ENCODE measurements at places on chromosomes 2 and 18.

GRCh38 chr2:239908308-239908707 lies 116.8 kb downstream of the NDUFA10 start:
- no peak for DNase-seq

DNA sequence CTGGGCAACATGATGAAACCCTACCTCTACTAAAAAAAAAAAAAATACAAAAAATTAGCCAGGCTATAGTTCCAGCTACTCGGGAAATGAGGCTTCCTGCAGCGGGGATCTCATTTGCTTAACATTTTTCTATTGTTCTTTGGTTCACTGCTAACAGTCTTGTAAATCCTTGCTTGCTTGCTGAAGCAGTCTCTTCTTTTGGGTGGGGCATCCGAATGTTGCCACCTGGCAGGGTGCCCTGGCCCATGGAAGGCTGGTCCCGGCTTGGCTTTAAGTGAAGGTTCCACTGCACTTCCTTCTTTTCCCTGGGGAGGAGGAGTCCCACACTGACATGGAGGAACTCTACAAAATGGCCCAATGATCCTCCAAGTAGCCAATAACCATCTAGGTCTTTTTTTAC lies 6.0 kb upstream of the ANKRD29 start:
- DNase-seq = peak; percentile 62

DNA sequence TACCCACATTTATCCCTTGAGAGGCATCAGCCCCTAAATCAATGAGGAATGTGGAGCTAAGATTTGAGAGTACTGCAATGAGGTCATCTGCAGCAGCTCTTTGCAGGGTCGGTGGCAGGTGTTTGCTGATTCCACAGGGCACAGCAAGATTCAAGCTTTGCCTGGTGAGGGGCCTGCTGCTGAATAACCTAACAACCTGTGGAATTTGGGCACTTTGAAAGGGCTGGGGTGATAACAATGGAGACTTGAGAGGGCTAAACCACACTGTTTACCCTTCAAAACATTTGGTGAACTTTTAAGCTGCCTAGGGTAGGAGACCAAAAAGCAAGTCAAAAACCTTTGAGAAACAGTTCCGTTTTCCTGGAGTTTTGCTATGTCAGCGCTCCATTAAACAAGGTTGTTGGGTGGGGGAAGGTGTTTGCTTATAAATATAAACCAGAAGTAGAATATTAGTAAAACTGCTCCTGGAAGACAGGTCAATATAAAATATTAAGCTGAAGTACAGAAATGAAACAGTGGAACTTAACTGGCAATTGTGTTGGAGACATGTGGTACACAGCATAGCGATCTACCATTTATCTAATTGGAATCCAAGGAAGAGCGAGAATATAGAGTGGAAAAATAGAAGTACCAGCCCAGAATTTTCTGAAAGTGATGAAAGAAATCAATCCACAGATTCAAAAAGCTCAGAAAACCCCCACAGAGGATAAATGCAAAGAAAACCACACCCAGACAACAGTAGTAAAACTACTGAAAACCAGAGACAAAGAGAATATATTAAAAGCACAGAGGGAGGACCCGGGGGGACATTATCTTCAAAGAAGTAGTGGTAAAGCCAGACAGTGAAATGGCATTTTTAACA lies 15.7 kb downstream of the COPS8 start:
- peak; percentile 34 for DNase-seq

DNA sequence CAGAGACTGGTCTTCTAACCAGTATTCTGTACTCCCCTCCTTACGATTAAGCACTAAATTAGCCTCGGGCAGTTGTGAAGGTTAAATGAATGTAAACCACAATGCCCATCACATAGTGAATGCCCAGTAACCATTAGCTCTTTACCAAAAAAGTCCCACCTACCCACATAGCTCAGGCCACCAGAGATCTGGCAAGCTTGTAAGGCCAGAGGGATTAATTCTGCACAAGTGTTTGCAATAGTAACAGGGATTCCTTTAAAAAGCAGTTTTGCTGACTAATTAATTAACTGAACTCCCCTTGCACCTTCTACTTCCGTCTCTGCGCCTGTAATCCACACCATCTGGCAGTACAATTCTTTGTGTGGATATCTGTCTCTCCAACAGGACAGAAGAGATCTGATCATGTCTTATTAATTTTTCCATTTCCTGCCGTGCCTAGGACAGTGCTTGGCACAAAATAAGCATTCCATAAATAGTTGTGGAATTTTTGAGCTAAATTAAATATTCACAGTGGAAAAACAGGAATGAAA lies 36.2 kb upstream of the IGFBP2 start:
- DNase-seq = no peak

DNA sequence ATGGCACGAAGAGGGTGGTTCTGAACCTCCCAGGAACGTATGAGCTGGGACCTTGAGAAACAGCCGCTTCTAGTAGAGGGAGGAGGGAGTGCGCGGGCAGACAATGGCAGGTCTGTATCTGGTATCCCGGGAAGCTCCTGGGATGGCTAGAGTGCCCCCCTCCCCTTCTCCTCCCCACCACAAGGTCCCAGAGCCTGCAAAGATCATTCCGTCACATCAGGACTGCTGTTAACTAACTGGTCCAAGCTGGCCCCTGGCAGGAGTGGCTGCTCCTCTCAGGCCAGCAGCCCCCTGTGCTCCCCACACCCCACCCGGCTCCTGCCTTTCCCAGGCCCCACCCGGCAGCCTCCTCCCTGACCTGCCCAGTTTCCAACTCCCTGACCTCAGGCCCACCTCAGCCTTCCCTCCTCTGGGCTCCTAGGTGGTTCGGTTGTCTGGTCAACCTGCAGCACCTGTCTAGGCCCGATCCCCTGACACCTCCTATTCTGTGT lies 75.0 kb downstream of the TPO start:
- no peak for DNase-seq

DNA sequence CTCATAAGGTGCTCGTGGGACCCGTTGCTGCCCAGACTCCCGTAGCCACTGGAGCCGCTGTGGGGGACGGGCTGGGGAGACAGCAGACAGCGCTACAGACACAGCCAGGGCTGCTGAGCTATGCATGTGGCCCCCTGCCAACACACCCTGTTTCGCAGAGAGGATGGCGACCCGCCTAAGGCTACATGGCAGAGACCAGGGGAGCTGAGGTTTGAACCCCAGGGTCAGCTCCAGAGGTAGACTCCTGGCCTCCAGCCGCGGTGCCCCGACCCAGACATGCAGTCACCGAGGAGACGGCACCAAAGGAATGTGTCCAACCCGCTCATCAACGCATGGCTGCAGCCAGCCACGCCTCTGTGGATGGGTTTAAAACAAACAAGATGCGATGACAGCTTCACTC lies 21.0 kb upstream of the HES6 start:
- DNase-seq = no peak

DNA sequence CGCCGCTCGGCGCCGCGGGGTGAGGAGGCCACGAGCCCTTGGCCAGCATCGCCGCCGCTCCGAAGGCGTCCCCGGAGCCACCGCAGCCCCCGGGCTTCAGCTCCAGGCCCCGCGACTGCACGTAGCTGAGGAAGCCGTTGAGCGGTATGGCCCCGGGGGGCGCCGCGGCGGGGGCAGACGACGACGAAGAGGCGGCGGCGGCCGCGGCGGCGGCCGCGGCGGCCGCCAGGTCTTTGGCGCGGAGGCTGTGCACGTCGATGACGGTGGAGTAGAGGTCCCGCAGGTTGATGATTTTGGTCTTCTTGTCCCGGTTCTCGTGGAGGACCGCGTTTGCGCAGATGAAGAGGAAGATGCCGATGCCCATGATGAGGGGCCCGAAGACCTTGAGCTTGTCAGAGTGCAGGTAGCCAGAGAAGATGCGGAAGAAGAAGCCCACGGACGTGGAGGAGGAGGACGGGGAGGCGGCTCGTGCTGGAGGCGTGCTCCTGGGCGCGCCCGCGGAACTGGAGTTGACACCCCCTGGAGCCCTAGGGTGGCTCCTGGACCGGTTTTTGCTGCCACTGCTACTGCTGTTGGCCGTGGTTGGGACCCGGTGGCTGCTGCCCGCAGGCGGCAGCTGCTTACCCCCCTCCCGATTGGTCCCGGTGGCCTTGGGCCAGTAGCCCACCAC lies 4.0 kb downstream of the TMEM200C start:
- peak; percentile 31 for DNase-seq

- no peak for DNase-seq
Observed at GRCh38 chr2:237978058-237978712, 11.4 kb downstream of the UBE2F start.

DNA sequence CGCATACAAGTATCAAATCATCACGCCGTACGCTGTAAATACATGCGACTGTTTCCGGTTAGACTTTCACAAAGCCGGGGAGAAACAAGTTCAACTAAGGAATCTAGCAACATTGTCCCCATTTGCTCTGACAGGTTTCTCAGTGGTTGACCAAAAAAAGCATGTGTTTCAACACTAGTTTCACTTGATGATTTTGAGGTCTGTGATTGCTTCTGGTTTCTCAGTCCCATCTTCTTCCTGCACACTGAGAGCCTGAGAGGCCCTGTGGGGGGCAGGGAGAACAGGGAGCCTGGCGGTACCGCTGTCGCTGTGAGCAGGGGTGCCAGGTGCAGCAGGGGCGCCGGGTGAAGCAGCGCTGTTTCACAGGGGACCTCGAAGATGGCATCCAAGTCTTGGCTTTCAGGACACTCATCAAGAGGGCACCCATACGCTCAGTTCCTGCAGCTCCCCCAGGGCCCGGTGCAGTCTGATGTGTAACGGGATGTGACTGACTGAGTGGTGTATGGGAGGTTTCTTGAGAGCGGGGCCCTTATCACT lies 270.9 kb downstream of the TWIST2 start:
- DNase-seq = no peak

DNA sequence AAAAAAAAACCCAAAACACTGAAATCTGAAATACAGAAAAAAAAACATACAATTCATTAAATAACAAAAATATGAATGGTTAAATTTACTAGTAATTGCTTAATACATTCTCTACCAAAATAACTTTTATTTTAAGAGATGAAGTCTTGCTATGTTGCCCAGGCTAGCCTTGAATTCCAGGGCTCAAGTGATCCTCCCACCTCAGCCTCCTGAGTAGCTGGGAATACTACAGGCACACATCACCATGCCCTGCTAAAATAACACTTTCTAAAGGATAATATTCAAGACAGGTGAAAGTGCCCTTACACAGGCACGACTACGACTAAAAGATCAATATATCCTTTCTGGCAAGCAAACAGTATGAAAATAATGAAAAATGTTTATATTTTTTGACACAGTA lies 9.5 kb downstream of the USP34 start:
- no peak for DNase-seq

- peak; percentile 20 for DNase-seq
Observed at GRCh38 chr2:120993661-120994060, 258.0 kb downstream of the GLI2 start.

DNA sequence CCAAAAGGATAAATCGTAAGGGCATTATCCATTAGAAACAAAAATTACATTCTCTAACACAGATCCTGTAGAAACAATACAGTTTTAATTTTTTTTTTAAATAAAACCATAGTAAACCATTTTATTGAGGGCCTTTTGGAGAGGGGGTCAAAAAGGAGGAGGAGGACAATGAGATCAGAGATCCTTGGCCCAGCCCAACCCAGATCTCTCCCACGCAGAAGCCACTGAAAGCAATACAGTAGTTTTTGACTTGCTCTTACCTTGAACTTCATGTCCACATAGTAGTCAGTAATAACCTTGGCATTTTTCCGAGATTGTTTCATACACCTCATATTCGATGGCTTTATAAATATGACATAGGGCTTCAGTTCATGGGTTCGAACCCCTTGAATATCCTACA lies 4.1 kb upstream of the TMEM237 start:
- no peak for DNase-seq

DNA sequence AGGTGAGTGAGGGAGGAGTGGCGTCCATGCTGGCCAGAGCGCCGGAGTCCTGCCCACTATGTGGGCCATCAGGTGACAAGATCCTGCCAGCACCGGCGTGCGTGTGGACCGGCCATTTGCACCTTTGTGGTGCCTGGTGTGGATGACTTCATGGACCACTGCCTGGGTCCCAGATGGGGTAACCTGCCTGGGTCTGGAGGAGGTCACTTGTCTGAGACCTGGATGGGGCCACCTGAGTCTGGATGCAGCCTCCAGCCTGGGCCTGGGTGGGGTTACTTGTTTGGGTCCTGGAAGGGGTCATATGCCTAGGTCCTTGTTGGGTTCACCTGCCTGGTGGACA lies 299.6 kb downstream of the NDUFA10 start:
- DNase-seq = peak; percentile 17

DNA sequence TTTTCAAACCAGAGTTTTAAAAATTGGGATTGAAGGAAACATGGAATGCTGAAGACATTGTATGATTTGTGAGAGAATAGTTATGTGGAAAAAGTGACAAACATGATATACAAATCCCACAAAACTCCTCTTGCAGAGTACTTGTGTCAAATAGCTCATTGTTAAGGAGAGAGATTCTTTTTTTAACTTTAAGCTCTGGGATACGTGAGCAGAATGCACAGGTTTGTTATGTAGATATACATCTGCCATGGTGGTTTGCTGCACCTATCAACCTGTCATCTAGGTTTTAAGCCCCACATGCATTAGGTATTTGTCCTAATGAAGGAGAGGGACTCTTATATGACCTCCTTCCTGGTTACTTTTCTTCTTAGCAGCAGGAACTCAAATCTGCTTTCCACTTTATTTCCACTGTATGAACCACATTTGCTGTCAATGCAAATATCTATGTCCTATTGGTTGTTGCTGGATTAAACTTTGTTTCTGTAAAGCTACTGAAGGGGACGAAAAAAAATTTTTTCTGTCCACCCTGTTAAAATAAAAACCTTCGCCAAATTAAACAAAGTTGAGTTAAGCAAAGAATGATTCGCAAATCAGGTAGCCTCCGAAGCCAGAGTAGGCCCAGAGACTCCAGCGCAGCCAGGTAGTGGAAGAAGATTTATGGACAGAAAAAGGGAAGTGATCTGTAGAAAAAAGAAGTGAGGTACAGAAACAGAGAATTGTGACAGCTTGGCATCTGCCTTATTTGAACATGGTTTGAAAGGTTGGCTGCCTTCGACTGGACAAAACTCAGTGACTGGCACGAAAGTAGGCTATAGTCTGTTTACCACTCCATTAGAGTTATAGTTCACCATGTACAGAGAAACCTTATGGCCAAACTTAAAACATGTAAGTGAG lies 430.1 kb upstream of the CHST9 start:
- DNase-seq = no peak

DNA sequence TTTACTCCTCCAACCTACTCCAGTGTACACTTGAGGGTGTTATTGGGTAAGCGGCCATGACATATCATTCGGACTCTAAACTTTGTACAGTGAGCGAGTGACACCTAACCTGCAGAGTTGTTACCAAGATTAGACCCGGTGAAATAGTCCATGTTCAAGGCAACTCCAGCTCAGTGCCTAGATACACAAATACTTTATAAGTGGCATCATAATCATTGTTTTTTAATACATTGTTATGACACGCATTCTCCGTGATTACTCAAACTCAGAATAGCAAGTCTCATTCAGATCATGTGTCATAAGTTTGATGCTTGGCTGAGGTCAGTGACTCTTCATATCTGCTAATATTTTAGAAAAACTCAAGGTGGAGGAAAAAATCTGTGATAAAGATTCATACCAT lies 597.8 kb downstream of the DCC start:
- DNase-seq = no peak

DNA sequence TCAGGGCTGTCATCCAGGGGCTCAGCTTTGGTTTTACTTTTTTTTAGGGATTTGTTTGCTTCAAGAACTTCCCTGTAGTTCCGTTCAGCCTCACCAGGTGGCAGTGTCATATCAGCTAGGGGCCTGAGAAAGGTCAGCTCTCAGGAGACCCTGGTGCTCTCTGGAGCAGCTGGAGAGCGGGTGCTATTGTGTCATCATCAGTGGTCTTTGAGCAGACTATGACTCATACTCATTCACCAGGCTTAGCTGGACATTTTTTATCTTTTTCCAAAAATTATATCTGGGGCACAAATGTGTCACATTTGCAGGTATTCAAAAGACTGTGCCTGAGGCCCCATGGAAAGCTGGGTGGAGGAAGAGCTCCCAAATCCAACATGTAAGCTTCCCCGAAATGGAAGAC lies 24.4 kb downstream of the ZNF892 start:
- DNase-seq = peak; percentile 82

All from H9 (cell line).